ENCODE measurements at places on chromosomes 6 and 20.

DNA sequence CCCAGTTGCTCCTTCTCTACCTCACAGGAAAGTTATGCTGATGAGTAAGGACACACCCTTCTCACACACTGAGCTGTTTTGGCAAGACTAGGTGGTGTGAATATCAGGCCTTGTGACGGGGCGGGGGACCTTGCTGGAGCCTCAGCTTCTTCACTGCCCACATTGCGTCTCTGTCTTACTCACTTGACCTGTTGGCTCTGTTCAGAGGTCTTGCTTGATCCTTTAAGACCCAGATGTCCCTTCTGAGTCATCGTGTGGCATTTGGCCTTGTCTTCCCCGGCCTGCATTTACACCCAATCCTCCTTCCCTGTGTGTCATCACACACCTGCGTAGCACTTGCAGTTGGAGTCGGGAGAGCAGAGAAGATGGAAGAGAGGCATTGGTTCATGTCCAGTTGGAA, 8.3 kb upstream of the PRND start:
- no peak for DNase-seq

DNA sequence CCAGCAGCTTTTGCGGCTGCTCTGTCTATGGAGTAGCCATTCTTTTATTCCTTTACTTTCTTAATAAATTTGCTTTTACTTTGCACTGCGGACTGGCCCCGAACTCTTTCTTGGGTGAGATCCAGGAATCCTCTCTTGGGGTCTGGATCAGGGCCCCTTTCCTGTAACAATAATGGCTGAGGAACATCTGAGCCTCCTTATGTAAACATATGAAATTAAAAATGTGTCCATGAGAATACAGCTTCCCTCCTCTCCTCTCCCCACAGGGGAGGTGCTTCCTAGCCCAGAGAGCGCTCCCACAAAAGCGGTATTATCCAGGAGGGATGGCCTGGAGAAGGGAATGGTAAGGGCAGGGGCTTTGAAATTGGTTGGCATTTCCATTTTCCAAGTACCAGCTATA, 81.1 kb downstream of the PSMG4 start:
- no peak for DNase-seq

GRCh38 chr20:50967586-50967985, 9.0 kb downstream of the MOCS3 start:
- no peak for DNase-seq

DNA sequence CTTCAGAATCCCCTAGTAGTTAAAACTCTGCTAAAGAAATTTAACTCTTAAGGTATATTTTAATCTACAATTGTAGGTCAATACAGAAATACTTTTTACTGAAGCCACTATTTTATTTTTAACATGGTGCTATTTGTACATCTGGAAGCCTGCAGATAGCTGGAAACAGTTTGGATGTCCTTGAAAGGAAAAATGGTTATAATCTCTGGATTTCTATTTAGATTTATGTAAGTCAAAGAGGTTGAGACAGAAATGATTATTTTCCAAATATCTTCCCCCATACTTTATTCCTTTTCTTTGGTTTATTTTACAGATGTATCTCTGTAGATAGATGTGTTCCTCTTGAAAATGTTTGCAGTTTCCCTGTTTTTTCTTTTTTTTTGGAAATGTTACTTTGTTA, 1002.2 kb downstream of the KIF16B start:
- DNase-seq = no peak

DNA sequence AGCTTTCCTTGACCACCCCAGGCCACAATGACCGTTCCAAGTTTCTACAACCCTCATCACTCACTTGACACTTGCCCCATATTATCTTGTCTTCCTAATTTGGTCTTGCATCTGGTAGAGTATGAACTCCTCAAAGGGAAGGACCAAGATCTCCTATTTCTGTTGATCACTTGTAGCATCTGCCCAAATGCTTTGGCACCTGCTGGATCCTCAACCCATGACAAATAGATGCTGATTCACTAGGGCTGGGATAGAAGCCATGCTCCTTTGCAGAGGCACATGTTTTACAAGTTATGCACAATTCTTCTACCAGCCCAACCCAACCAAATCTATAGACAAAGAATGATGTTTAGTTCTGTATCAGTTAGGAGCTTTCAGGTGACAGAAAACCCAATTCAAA, 110.7 kb downstream of the UNC5CL start:
- no peak for DNase-seq

DNA sequence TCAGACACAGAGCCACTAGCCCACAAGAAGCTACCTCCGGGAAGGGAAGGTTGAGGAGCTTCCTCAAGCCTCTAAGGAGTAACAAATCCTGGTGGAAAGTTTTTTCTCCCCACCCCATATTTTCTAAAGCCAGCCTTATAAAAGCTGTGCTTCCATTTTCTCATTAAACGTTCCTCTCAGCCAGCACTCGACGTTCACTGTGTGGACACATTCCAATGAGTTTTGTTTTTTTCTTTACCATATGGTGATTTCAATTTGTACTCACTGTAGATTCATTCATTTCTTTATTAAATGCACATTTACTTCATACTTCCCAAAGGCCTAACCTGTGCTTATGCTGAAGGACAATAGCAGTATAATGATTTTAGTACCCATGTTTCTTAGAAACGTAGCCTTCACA, 194.4 kb upstream of the FLRT3 start:
- no peak for DNase-seq

- no peak for DNase-seq
These were observed 32.9 kb downstream of the PTCHD4 start for GRCh38 chr6:48078120-48078519.

GRCh38 chr6:161954077-161954476, 680.2 kb upstream of the AGPAT4 start:
- DNase-seq = no peak

GRCh38 chr6:159052720-159053119, 7.9 kb upstream of the TAGAP start:
- no peak for DNase-seq

DNA sequence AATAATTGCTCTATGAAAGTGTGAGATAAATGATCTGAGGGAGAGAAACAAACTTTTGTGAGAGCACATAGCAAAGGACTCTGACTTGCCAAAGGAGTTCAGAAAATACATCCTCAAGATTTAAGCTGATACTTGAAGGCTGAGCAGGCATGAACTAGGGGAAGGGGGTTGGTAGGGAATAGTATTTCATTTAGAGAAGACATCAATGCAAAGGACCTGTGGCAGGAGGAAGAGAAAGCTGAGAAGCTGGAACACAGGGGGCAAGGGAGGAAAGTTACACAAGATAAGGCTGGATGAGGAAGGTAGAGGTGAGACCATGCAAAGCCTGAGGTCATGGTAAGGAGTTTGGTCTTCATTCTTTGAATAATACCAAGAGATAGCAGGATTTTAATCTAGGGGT, 50.6 kb downstream of the NCOA6 start:
- no peak for DNase-seq

DNA sequence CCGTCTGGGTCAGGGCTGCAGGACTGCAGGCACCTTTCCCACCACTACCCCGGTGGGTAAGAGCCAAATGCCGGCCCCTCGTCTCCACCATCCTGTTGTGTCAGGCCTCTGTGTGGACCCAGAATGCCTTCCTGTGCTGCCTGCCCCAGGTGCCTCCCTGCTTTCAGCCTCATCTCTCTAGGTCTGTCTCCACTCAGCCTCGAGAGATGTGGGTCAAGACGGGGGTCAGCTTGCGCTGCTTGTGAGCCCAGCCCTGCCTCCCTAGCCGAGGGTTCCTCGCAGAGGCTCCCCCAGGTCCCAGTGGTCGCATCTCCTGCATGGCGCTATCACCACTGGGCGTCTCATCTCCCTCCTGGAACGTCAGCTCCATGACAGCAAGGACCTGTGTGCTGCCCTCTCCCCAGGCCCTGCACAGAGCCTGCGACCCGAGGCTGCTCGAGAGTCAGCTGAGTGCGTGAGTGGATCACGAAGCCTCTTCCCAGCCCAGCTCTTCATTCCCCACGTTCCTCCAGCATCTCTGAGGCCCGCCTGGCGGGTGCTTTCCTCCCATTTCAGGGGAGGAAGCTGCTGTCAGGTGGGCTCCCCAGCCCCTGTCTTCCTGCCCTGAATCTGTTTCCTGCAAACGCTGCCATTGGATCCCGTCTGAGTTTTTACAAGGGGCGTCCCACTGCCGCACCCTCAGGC, 38.7 kb upstream of the ZBP1 start:
- DNase-seq = no peak

DNA sequence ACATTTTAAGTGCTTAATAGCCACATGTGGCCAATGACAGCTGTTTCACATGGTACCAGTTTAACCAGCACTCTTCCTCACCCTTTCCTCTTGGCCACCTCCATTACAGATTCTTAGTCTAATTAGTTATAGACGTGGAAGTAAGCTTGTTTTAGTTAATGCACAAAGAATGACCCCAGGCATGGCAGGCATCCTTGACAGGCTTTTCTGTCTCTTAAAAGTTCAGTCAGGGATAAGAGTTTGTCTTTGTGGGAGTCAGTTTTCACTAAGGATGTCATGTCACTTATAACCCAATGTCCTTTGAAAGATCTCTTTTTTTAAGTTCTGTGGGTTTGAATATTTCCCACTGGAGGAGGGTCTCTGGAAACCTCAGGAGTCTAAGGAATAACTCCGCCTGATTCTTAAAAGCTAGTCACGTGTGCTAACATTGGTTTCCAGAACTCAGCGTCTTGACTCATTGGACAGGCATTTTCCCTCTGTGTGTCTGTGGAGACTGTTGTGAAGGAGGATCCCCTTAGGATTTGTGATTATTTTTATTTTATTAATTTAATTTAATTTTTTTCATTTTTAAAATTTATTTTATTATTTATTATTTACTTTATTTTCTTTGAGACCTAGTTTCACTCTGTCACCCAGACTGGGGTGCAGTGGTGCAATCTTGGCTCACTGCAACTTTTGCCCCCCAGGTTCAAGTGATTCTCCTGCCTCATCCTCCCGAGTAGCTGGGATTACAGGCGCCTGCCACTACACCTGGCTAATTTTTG, 171.4 kb downstream of the ZFAND3 start:
- peak; percentile 38 for DNase-seq

DNA sequence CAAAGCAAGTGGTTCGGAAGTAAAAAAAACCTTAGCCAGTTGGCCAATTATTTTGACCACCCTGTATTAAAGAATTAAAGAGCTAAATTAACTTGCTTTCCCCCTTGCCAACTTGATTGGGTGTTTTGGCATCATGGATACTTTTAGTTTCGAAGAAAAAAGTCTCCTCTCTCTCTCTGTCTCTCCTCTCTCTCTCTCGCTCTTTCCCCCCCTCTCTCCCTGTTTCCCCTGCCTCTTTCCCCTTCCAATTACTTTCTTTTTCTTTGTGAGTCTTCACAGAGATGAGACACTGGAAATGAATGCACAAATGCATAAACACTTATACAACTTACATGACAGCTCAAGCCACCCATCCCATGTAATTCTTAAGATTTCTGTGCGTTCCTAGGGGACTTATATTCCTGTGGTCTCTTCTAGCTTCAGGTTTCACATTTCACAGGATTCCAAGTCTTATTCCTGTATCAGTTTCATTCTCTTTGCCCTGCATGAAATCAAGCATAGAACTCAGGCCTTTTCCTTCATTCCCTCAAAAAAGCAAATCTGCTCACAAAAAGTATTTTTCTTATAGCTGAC, 32.9 kb upstream of the EYA4 start:
- DNase-seq = no peak

DNA sequence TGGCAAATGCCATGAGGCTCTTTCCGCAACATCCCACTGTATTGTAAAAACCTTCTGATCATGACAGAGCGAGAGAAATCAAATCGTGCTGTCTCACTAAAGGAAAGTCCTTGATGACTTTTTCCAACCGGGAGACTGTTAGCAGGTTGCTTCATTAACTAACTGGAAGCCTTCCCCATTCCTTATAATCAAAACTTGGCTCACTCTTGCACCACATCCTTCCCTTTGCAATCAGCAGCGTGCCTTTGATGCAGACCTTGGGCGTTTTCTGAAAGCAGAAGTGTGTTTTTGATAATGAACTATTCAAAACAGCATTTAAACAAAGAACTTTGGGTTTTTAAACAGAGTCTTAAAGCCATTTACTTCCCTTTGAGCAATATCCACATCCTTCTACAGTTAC, 96.2 kb upstream of the CNR1 start:
- no peak for DNase-seq

GRCh38 chr6:51841626-51842025, 245.8 kb downstream of the PKHD1 start:
- DNase-seq = no peak

- no peak for DNase-seq
These were observed 27.8 kb downstream of the EZR start for GRCh38 chr6:158791274-158791855.

DNA sequence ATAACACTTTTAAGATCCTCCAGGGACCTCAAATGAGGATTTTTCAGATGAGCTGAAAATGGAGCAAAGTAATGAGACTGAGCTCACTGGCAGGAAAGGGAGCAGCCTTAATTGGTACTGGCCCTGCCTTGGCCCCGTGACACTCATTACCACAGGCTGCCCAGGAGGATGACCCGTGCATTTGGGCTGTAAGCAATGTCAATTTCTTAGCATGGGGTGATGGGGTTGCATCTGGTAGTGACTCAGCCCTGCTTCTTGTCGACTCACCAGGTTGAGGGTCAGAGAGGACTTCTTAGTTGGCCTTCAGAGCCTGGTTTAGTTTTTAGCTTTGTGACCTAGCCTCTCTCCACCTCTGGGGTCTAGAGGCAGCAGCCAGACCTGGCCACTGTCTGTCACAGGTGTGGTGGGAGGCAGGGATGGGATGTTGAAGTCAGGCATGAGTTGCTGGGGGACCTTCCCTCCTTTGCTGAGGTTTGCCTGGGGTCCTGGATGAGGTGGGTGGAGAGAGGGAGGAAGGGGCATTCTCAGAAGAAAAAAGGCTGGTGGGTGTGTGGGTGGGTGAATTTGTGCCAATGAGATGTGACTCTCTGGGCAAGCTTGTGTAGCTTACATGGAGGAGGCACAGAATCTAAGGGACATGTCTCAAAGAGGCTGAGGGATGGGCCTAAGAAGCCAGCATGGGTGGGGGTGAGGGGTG, 25.9 kb upstream of the EPB41L1 start:
- peak; percentile 74 for DNase-seq

- no peak for DNase-seq
These were observed 4.2 kb downstream of the KCNB1 start for GRCh38 chr20:49478266-49478665.

GRCh38 chr6:5034328-5034727, 30.5 kb upstream of the RPP40 start:
- no peak for DNase-seq

DNA sequence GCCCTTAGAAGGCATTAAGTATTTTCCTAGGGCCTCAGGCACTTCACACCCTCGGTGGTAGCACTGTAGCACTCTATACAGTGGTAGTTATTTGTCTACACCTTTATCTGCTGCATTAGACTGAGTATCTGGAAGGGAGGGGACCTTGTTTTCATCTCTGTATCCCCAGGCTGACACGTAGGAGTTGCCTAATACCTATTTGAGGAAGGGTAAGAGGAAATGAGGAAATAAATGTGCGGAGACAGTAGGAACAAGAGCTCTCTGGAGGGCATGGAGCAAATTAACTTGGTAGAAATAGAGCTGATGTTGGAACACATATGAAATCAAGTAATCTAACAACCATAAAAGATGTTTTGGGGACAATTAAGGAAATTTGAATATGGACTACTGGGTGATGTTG, 3.9 kb downstream of the CNPY3 start:
- DNase-seq = no peak

DNA sequence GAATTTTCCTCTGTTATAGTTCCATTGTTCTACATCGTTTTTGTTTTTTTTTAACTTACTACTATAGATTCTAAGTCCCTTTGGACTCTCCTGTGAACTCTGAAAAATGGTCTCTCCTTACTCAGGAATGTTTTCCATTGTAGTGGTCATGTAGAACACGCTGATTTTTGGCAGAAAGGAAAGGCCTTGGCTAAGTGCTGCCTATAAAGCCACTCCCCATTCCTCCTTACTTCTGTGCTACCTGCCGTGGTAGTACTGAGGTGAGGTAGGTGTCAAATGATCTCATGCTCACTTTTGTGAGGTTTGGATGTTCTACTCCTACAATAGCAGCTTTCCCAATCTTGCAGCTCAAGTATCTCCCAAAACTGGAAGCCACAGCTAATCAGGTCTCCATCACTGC, 270.7 kb downstream of the SLC35F1 start:
- no peak for DNase-seq

Measured in fibroblast of the conjunctiva (primary cell).